ENCODE measurements at places on chromosomes 3 and 15. TPM values are rescaled to one million over a fixed set of nuclear protein-coding genes. Genes with fewer than 3 reads are reported as not detected.
A peak's percentile ranks its signal among the peaks of the same experiment; 100 is the strongest.

Gene ABI3BP
- polyA plus RNA-seq: 30.3 TPM

Gene GASK1A
- polyA plus RNA-seq: 0.10 TPM

GRCh38 chr15:50144341-50145120 is 25.5 kb upstream of the ATP8B4 start:
- DNase-seq: no peak

- DNase-seq: peak; percentile 12
These were observed 68.7 kb downstream of the GSK3B start for GRCh38 chr3:120025520-120025919.

DNA sequence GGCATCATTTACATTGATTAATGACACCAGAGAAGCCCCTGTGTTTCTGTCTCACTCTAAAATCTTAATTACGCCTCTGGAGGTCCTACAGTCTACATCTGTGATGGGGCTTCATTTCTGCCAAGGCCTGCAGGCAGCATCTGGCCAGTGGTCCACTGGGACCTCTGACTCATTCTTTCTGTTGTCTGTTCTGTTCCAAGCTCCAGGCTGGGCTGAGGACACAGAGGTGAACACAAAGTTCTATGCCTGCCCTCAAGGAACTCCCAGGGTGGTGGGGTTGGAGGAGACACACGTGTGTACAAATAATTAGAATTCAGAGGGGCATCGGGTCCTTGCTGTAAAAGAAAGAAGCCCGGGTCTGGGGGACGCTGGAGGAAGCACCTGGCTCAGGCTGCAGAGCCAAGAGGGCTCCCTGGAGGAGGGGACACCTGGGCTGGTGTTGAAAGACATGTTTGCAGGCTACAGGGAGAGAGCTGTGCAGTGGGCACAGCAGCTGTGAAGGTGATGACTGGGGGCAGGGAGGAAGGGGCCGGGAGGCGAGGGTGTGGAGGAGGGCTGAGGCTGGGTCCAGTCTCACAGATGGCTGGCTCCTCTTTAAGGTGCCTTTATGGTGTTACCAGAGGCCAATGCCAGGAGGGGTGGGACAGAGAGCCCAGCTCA is 103.3 kb upstream of the PRR23E start:
- peak; percentile 68 for DNase-seq
